ENCODE measurements at places on chromosomes 1 and 21.
A peak's percentile ranks its signal among the peaks of the same experiment; 100 is the strongest.

DNA sequence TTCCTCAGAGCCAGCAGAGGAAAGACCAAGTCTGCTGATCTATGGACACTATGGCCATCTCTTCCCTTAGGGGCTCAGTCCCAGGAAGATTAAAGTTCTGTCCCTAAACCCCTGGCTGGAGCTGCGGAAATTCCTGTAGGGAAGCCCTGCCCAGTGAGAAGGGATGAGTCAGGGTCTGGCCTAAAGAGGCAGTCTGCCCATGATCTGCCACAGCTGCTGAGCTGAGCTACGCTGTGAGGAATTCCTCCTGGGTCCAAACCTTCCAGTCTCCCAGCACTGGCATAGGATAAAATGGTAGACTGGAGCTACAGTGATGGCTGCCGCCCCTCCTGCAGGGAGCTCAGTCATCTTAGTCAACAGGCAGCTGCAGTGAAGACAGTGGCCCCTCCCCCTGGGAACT is 213.7 kb downstream of the BRINP2 start:
- no peaks in the 10 kb centered on the region for H3K4me1 ChIP-seq
- no peak for DNase-seq
- H3K36me3 ChIP-seq, result no peaks in the 10 kb centered on the region
- H3K27me3 ChIP-seq, result no peaks in the 10 kb centered on the region

DNA sequence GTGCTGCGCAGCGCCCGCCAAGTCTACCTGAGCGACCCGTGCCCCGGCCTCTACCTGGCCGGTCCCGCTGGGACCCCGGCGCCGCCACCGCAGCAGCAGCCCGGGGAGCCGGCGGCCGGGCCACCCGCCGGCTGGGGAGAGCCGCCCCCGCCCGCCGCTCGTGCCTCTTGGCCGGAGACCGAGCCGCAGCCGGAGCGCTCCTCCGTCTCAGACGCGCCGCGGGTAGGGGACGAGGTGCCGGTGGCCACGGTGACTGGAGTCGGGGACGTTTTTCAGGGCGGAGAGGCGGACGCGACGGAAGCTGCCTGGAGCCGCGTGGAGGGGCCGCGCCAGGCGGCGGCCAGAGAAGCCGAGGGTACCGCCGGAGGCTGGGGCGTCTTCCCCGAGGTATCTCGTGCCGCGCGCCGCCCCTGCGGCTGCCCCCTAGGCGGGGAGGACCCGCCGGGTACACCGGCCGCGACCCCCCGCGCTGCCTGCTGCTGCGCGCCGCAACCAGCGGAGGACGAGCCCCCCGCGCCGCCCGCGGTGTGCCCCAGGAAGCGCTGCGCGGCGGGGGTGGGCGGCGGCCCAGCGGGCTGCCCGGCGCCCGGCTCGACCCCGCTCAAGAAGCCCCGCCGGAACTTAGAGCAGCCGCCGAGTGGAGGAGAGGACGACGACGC is 646 bp downstream of the IER5 start:
- peaks cover 65% of the 10 kb centered on the region for H3K4me1 ChIP-seq
- DNase-seq, result no peak
- no peaks in the 10 kb centered on the region for H3K27me3 ChIP-seq
- peaks cover 25% of the 10 kb centered on the region for H3K36me3 ChIP-seq

DNA sequence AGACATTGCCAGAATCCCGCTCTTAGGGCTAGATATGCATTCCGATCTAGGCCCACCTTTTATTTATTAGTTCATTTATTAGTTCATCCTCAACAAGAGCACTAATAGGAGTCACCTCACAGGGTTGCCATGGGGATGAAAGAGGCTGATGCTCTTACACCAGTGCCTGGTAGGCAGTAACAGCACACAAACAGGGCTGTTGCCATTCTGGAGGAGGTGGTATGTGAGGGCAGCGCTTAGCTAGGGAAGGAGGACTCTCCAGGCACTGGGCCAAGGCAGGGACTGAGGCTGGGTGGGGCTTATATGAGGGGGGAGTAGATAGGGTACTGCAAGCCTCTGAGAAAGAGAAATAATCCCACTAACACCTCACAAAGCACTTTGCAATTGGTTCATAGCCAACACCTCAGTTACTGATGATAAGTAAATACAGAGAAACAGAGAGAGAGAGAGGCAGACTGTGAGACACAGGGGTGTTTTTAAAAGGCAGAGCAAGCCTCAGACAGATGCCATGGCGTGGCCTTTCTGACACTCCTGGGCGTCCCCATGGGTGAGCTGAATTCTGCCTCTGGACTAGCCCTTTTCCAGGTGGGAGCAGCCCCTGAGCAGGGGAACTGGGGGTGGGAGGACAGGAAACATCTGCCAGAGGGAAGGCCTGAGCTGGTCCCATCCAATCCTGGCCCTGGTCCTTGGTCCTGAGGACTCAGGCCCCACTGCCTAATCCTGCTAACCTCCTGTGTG is 5.9 kb downstream of the FCGR2A start:
- H3K36me3 ChIP-seq, result peaks cover 57% of the 10 kb centered on the region
- peaks cover 57% of the 10 kb centered on the region for H3K4me1 ChIP-seq
- H3K27ac ChIP-seq, result no peak overlapping the region
- DNase-seq, result no peak
- no peaks in the 10 kb centered on the region for H3K27me3 ChIP-seq
- H3K4me3 ChIP-seq, result no peak overlapping the region

DNA sequence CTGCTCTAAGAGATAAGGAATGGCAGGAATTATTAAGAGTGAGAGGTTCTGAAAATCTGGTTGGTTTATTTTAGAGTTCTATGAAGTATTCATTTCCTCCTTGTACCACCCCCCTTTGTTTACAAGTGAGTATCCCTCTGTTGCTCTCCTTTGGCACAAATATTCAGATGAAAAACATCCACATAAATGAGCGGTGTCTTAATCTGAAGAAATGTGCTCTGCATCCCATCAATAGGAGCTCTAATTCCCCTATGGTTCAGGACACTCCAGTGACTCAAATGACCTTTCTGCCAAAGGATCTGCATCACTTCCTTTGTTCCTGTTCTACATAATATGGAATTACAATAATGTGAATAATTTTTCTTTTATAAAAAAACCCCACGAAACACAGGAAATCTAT is 16.6 kb downstream of the DDAH1 start:
- DNase-seq, result no peak
- no peaks in the 10 kb centered on the region for H3K27me3 ChIP-seq
- H3K4me1 ChIP-seq, result no peaks in the 10 kb centered on the region
- H3K27ac ChIP-seq, result no peak overlapping the region

DNA sequence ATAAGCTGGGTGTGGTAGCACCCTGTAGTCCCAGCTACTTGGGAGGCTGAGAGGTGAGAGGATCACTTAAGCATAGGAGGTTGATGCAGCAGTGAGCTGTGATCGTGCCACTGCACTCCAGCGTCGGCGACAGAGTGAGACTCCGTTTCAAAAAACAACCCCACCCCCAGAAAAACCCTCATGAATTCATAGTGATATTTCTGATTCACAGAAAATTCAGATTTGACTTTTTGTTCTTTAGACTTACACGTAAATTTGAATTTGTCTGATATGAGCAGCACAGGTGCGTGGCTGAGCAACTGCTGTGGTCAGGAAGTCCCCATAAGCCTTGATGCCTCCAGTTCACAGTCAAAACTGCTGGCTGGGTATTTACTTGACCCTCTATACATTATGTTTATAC is 10.0 kb upstream of the MORC3 start:
- H3K27ac ChIP-seq, result no peak overlapping the region
- H3K4me1 ChIP-seq, result no peaks in the 10 kb centered on the region
- H3K4me3 ChIP-seq, result no peak overlapping the region

DNA sequence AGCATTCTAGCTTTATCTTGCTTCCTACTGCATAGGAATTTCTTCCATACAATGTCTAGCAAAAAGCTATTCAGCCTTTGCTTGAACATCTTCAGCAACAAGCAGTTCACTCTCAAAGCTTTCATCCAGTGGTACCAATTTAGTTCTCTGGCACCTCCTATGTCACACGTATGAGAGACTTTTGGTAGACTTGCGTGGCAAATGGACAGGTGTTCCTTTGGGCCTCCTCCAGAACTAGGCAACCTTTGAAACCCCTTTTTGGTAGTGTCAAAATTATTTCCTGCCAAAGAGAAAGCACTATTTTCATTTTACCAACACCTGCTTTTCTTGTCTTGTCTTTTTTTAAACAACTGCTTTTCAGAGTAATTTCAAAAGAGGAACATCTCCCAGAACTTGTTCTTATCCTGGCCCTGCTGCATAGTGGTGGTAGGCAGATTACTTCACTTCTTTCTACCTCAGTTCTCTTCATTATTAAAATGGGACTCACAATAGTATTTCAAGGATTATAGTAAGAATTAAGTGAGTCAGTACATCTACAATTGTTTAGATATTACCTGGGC is 122.4 kb downstream of the MAST2 start:
- no peaks in the 10 kb centered on the region for H3K36me3 ChIP-seq
- no peak for DNase-seq
- H3K27ac ChIP-seq, result no peak overlapping the region
- H3K4me1 ChIP-seq, result no peaks in the 10 kb centered on the region
- no peaks in the 10 kb centered on the region for H3K27me3 ChIP-seq
- H3K4me3 ChIP-seq, result no peak overlapping the region

- H3K4me3 ChIP-seq, result peak overlapping the region; percentile 78
- H3K36me3 ChIP-seq, result peaks cover 36% of the 10 kb centered on the region
- H3K27ac ChIP-seq, result peak overlapping the region; percentile 95
- peak; percentile 5 for DNase-seq
These were observed 738 bp downstream of the GNPAT start for GRCh38 chr1:231241750-231242149.

- peaks cover 40% of the 10 kb centered on the region for H3K4me1 ChIP-seq
- H3K27ac ChIP-seq, result no peak overlapping the region
- H3K4me3 ChIP-seq, result no peak overlapping the region
These were observed 3.9 kb upstream of the DIP2A start for GRCh38 chr21:46454634-46455390.

GRCh38 chr1:29521438-29521715 is 285.1 kb downstream of the PTPRU start:
- H3K4me3 ChIP-seq, result no peak overlapping the region
- no peaks in the 10 kb centered on the region for H3K27me3 ChIP-seq
- no peak for DNase-seq
- H3K4me1 ChIP-seq, result no peaks in the 10 kb centered on the region
- no peak overlapping the region for H3K27ac ChIP-seq

- H3K27ac ChIP-seq, result no peak overlapping the region
- no peak for DNase-seq
- no peak overlapping the region for H3K4me3 ChIP-seq
- H3K36me3 ChIP-seq, result no peaks in the 10 kb centered on the region
These were observed 38.9 kb downstream of the ATP1A1 start for GRCh38 chr1:116411784-116412479.

DNA sequence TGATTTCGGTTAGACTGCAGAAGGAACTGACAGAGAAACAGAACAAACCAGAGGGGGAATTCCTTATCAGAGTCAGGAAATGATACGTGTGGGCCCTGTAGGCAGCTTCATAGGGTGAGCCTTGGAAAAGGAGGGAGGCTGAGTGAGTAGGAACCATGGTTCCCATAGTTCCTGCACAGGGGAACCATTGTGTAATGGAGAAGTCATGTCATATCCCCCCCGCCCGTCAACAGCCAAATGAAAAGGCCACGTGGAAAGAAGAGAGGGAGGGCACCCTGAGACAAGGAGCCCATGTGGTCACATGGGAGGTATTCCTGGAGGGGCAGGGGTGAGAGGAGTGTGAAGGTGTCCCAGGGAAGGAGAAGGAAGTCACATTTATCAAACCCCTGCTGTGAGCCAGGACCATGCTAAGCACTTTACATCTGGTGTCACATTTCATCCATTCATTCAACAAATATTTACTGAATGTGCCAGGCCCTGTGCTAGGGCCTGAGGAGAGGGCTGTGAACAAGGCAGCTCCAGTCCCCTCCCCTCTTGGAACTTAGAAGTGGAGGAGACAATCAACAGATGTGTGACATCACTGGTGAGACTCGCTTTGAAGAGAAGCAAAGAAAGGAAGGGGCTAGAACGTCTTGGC is 15.7 kb upstream of the FGR start:
- no peaks in the 10 kb centered on the region for H3K27me3 ChIP-seq
- DNase-seq, result peak; percentile 97
- H3K27ac ChIP-seq, result peak overlapping the region; percentile 83
- H3K4me1 ChIP-seq, result peaks cover 36% of the 10 kb centered on the region
- H3K36me3 ChIP-seq, result no peaks in the 10 kb centered on the region
- H3K4me3 ChIP-seq, result no peak overlapping the region

DNA sequence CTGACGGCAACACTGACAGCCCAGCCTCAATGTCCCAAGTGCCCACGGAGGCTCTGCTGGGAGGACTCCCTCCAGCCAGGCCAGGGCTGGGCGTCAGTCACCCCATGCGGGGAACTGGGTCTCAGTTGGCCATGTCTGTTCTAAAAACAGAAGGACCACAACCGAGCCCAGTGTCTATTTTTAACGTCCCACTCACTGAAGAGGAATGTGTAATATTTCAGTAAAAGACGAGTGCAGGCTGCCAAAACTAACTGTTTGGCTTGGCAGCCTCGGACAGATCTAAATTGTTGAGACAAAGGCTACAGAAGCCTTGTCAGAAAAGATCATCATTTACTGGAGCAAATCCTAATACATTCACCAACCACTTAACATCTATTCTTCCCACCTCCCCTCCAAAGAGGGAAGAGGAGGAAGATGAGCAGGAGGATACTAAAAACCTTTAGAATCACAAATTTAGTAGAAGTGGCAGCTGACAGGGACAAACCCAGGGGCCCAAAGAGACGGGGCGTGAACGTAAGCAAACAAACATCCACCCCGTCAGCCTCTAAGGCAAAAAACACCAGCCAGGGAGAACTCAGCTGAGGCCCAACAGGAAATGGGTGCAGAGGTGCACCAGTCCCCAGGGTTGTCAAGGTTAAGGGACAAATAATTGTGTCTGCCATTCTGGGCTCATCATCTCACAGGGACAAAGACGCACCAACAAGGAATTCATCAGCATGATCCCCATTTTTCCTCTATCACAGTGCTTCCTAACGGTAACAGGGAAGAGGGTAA is 18.7 kb downstream of the C1orf198 start:
- H3K4me3 ChIP-seq, result no peak overlapping the region
- H3K27ac ChIP-seq, result no peak overlapping the region
- H3K4me1 ChIP-seq, result no peaks in the 10 kb centered on the region
- no peak for DNase-seq

DNA sequence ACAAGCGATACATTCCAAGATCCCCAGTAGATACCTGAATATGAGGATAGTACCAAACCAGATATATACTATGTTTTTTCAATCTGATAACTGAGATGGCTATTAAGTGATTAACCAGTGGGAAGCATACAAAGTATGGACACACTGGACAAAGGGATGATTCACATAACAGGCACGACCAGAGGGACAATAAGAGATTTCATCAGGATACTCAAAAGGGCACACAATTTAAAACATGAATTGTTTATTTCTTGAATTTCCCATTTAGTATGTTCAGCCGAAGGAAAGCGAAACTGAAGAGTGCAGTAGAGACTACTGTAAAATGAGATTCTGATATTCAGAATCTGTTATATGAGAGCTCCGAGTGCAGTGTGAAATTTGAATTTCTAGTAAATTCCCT is 10.6 kb downstream of the ZZZ3 start:
- H3K4me3 ChIP-seq, result no peak overlapping the region
- no peaks in the 10 kb centered on the region for H3K4me1 ChIP-seq
- H3K27me3 ChIP-seq, result no peaks in the 10 kb centered on the region
- peaks cover 5% of the 10 kb centered on the region for H3K36me3 ChIP-seq
- H3K27ac ChIP-seq, result no peak overlapping the region
- no peak for DNase-seq

- H3K27ac ChIP-seq, result no peak overlapping the region
- DNase-seq, result no peak
- no peaks in the 10 kb centered on the region for H3K36me3 ChIP-seq
These were observed 104.9 kb downstream of the TENT5C start for GRCh38 chr1:117710710-117711109.

Measured in CD14-positive monocyte (primary cell).